ENCODE measurements at places on chromosomes 13 and 19. TPM values are rescaled to one million over a fixed set of nuclear protein-coding genes. Genes with fewer than 3 reads are reported as not detected.

The HS6ST3 gene
- 1.5 TPM for total RNA-seq

The SDHAF1 gene
- total RNA-seq, result 32.0 TPM

The POGLUT2 gene
- 25.1 TPM for total RNA-seq

The LSR gene
- total RNA-seq, result 0.07 TPM

The KLK5 gene
- total RNA-seq, result not detected

The KLK1 gene
- total RNA-seq, result not detected

The LGALS4 gene
- not detected for total RNA-seq

The MYCBP2 gene
- total RNA-seq, result 26.7 TPM

The ZNF439 gene
- 18.3 TPM for total RNA-seq

The ZNF888 gene
- 8.1 TPM for total RNA-seq

The FGF21 gene
- not detected for total RNA-seq

Data from M059J (cell line).